ENCODE measurements at places on chromosomes 6 and 20.

DNA sequence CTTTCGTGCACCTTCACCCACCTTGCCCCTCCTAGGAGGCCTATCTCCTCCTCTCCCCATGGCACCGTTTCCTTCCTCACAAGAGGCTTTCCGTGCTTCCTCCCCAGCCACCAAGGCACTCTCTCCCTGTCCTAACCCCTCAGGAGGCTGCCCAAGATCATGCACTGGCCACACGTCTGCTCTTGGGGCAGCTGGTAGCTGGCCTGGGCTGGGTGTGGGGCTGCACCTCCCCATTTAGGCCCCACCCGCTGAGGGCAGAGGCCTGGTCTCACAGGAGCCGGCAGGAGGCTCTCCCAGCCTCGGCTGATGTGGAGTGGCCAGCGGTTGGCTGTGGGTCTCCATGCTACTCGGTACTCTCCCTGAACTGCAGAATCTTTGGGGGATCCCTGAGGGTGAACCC is 13.6 kb downstream of the NOL4L start:
- DNase-seq: no peak

- DNase-seq: no peak
Observed at GRCh38 chr6:11659757-11660156, 118.8 kb downstream of the ADTRP start.

DNA sequence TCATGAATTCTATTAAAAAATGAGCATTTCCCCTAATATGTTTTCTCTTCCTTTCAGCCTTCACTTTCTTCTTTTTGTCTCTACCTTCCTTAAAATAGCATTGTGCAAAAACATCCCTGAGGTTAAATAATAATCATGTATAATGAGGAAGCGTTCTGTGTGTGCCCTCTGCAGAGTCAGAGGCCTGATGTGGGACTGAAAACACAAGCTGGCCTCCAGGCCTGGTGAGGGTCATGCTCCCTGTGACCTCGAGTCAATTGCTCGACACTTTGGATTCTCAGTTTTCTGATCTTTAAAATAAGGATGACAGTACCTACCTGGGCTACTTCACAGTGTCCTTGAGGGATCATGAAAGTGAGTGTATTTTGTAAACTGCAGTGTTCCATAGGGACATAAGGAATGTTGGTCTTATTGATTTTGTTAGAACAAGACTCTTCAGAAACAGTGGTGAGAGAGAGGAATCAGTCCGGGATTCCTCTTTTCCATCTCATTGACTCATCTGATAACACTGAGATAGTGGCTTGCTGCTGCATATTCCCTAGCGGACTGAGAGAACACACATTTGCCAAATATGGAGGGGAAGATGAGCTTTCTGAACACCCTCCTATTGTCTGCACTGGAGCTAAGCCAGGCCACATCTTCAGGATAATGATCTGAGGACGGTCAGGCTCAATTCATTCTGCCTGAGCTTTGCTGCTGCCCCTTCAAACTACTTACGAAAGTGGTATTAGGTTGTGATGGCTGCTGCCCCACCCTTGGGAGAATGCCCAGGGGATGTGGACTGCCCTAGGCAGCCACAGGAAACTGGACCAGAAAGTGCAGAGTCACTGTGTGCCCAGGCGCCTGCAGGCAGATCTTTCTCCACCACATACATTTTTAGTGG is 39.6 kb upstream of the PDE7B start:
- peak; percentile 68 for DNase-seq

- no peak for DNase-seq
Observed at GRCh38 chr6:115554060-115554459, 506.6 kb downstream of the FRK start.

DNA sequence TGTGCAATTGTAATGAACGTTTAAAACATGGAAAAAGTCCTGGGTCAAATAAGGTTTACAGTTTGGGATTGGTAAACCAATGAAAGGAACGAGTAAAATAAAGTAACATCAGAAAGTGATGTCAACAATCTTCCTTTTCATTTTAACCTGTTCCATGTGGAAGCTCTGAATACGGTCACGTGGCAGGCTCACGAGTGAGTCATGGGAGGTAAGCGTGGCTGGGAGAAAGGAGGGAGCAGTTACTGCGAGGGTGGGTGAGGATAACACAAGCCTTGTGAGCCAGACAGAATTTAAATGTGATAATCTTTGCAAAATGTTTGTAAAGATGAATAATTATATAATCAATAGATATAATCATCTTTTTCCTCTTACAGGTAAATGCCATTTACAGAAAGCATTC is 171.3 kb upstream of the HDAC2 start:
- no peak for DNase-seq

DNA sequence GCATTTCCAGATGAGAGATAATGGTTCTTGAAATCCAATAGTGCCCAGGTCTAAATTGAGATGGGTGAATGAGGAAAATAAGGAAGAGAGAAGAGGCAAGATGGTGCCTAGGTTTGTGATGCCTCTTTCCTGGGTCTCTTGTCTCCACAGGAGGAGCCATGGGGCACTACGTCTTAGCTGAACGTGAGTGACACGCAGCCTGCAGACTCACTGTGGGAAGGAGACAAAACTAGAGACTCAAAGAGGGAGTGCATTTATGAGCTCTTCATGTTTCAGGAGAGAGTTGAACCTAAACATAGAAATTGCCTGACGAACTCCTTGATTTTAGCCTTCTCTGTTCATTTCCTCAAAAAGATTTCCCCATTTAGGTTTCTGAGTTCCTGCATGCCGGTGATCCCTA is 6.8 kb downstream of the HFE start:
- DNase-seq: no peak
